Fibroblast of lung (primary cell): ENCODE measurements at places on chromosomes 3 and 15. TPM values are rescaled to one million over a fixed set of nuclear protein-coding genes. Genes with fewer than 3 reads are reported as not detected.

GRCh38 chr3:53161450-53161819, 426 bp downstream of the PRKCD start:
- no peak for DNase-seq

GRCh38 chr3:51621091-51621892, 49.8 kb upstream of the TEX264 start:
- no peak for DNase-seq

GRCh38 chr3:50950591-50950990, 275.9 kb downstream of the DOCK3 start:
- DNase-seq, result no peak

DNA sequence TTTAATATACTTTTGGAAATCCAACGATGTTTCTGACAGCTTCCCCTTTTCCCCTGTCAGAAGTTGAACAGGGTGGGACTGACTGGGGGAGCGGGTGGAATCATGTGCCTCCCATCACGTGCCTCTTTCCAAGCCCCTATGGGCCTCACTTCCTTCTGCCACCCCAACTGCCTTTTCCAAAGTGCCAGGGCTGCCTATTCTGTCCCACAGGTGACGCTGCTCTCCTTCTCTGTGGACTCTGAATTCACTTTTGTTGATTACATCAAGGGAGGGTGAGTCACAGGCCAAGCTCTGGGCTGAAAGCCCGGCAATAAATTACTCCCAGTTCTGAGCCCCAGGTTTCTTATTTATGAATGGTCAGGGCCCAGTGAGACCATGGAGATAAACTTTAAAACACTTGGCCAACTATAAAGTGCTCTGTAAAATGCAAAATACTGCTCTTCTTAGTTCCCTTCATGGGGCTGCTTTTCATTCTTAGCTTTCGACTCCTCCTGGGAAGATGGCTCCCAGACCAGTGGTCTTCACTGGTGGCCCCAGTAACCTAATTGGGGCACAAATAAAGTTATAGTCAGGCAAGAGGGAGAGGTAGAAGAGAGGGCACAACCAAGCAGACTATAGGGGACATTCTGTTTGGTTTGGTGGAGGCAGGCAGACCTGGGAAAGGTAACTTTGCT, 12.3 kb downstream of the CPNE9 start:
- DNase-seq, result peak; percentile 87

GRCh38 chr15:55218056-55218455, 21.3 kb upstream of the RSL24D1 start:
- DNase-seq, result no peak

DNA sequence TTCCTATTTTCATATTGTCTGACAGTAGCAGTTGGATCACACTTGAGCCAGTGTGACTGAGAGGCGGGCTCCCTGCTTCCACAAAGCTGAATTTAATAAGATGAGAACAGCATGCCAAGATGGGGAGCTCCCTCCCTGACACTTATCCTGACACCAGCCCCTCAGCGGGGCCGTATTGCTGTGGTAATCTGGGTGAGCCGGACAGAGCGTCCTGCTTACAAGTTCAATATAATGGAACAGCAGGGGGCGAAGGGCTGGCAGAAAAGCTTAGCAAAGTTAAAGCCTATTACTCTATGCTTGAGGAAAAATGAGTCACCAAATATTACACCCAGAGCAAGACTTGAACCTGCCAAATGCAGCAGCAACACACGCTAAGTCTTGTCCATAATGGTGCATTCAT, 163.8 kb upstream of the CMC1 start:
- DNase-seq, result peak; percentile 16

Gene CSPG4
- 26.5 and 109 TPM in 2 replicates for total RNA-seq

Gene CADPS
- total RNA-seq, result 33.1 and 63.1 TPM in 2 replicates
